ENCODE measurements at places on chromosomes 3 and 15. TPM values are rescaled to one million over a fixed set of nuclear protein-coding genes. Genes with fewer than 3 reads are reported as not detected.
A peak's percentile ranks its signal among the peaks of the same experiment; 100 is the strongest.

DNA sequence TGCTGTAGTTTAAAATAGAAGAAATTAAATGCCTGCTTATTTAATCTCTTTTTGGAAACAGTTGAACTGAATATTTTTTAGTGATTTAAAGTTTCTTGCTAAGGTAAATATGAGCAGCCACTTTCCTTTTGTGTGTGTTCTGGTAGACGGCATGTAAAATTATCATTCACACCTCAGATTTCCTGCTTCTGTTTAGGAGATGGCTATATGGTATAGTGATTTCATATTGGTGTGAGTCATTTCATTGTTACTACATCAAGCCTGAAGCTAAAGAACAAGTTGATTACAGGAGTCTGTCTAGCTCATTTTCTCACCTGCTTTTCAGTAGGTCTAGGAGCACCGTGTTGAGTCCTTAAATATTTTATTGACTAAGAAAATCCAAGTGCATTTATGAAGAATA lies 2.2 kb downstream of the LRCH3 start:
- no peak for DNase-seq

GRCh38 chr3:12973827-12974226 lies 99.4 kb downstream of the IQSEC1 start:
- DNase-seq = no peak

GRCh38 chr15:52559575-52559974 lies 9.3 kb downstream of the ARPP19 start:
- DNase-seq = no peak

DNA sequence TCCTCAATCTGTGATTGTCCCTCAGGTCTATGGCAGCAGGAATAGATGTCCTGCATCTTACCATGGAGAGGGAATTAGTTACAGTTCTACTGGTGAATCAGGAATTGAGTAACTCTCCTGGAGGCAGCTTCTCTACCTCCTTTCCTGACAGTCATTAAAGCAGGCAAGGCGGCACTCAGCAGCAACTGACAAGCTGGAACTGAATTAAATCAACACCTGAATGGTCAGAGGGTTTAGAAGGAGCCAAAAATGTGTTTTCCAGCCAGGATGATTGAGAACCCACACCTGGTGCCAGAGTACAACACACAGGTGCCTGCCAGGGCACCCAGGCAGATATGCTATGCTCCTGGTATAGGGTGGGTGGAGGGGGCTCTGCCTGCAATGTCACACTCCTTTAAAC lies 43.1 kb upstream of the TIPARP start:
- DNase-seq = no peak

DNA sequence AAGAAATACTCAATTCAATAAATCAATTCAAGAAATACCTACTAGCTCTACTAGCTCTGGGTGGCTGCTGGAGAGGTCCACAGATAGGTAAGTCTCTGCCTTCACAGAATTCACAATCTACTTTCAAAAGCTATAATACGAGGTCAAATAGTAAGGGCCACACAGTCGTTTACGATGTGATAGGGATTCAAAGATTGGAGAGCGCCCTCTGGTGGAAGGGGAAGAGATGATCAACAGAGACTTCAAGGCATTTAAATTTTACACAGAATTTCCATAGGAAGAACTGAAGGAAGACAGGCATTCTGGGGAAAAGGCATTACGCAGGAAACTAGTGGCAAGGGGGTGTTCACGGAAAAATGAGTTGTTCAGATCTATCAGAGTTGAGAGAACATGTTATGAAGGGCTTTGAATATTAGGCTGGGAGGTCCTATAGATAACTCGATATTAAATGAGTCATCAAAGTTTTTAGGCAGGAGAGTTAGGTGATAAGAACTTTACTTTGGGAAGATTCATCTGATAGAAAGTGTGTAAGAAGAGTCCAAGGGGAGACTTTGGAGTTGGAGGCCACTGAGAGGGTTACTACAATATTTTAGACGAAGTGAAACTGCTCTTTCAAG lies 128.8 kb downstream of the FRMD5 start:
- DNase-seq = peak; percentile 62

DNA sequence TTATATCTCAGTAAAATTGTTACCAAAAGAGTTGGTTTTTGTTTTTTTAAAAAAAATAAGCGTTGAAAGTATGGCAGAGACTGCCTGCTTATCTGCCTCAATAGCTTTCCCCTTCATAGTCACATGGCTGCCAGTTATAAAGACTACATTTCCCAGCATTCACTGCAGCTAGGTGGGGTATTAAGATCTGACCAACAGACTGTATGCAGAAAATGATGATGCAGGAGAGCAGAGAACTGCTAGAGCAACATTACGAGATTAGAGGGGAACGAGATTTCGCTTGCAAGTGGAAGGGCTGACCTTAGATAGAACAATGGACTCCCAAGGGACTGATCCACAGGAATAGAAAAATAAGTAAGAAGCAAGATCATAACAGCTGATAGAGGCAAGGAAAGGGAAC lies 14.3 kb downstream of the RHOA start:
- DNase-seq = no peak

GRCh38 chr15:51731549-51732267 lies 5.7 kb downstream of the LYSMD2 start:
- peak; percentile 71 for DNase-seq

DNA sequence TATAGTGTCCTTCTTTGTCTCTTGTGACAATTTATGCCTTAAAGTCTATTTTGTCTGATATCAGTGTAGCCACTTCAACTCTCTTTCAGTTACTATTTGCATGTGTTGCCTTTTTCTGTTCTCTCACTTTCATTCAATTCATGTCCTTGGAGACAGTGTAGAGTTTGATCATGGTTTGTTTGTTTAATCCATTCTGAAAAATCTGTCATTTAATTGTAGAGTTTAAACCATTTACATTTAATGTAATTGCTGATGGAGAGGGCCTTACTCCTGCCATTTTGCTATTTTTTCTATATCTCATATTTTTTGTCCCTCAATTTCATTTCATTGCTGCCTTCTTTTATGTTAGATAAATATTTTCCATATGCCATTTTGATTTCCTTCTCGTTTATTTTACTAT lies 42.3 kb downstream of the LSM3 start:
- no peak for DNase-seq

- no peak for DNase-seq
Measured at GRCh38 chr3:23161896-23162570, 41.1 kb upstream of the UBE2E2 start.

- DNase-seq = no peak
Measured at GRCh38 chr3:53188136-53188685, 27.2 kb downstream of the PRKCD start.

DNA sequence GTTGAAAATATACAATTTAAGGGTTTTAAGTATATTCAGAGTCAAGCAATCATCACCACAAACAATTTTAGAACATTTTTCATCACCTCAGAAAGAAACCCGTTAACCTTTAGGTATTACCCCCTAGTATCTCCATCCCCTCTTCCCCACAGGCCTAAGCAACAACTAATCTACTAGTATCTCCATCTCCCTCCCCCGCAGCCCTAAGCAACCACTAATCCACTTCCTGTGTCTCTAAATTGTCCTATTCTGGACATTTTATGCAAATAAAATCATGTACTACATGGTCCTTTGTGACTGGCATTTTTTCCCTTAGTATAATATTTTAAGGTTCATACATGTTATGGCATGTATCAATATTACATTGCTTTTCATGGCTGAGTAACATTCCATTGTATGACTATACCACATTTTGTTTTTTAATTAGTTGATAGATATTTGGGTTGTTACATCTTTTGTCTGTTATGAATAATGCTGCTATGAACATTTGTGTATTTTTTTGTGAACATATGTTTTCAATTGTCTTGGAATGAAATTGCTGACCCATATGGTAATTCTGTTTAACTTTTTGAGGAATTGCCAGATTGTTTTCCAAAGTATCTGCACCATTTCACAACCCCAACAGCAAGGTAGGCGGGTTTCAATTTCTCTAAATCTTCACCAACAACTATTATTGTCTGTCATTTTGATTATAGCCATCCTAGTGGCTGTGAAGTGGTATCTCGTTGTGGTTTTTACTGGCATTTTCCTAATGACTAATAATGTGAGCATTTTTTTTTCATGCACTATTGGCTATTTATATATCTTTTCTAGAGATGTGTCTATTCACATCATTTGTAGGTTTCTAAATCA lies 215.6 kb upstream of the CD96 start:
- no peak for DNase-seq

DNA sequence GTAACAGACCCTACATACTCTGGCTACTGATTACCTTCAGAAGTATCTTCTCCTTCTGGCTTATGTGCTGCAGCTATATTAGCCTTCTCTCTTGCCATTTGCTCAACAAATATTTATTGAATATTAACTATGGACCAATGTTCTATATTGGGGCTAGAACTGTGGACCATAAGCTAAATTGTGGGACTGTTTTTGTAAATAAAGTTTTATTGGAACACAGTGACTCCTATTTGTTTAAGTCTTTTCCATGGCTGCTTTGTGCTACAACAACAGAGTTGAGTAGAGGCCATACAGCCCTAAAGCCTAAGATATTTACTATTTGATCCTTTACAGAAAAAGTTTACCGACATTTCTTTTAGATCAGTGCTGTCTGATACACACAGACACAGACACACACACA lies 20.3 kb upstream of the XIRP1 start:
- no peak for DNase-seq

Gene ERICH6
- 0.06 TPM for total RNA-seq

Gene SLC22A13
- total RNA-seq = not detected

Gene CISH
- 0.23 TPM for total RNA-seq

Gene PRKCD
- total RNA-seq = 1.2 TPM

Gene GPR149
- total RNA-seq = not detected

Gene AAGAB
- total RNA-seq = 65.8 TPM

Data from H4 (cell line).